ENCODE measurements at places on chromosomes 3 and 15.

- no peak for DNase-seq
These were observed 38.6 kb downstream of the DCUN1D1 start for GRCh38 chr3:182941719-182942118.

- no peak for DNase-seq
These were observed 18.5 kb downstream of the RAB6B start for GRCh38 chr3:133877221-133877620.

GRCh38 chr3:106740116-106740515 lies 637.1 kb upstream of the CCDC54 start:
- no peak for DNase-seq

- no peak for DNase-seq
These were observed 55.2 kb downstream of the MCTP2 start for GRCh38 chr15:94286583-94286982.

DNA sequence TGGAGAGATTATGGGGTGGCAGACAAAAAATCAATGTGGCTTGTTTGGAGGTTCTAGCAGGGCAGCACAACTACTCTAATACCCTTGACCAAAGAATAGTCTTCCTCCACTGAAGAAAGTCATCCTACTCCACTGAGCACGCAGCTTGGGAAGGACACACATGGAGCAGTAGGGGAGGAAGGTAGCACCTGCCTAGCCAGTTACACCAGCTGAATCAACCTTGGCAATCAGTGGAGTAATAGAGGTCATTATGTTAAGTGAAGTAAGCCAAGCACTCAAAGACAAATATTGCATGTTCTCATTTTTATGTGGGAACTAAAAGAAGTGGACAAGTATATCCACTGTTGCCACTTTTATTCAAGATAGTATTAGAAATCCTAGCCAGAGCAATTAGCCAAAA lies 555.8 kb upstream of the ALCAM start:
- no peak for DNase-seq

DNA sequence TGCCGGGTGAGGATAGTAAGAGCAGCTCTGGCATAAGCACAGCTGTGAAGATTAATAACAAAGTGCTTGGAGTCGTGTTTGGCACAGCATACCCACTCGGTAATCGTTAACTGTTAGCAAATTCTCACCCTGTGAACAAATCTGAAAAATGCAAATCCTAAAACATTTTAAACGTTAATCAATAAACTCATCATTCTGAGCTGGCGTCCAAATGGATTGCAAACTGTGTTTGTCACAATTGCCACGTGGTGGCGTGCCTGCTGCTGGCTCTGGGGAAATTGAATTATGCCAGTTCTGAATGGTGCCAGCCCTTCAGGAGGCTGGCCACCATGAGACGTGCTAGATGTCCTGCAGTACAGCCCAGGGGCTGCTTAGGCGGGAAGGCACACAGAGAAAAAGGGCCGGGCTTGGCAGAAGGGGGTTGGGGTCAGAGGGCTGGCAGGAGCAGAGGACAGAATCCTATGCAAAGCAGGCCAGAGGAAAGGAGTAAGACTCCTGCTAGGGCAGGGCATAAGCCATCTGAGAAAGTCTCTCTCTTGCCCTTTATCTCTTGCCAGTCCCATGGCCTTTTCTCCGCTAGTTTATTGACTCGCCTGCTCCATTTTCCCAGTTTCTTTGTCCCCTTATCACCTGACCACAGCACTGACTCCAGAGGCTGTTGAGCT lies 22.1 kb upstream of the POLG start:
- no peak for DNase-seq

DNA sequence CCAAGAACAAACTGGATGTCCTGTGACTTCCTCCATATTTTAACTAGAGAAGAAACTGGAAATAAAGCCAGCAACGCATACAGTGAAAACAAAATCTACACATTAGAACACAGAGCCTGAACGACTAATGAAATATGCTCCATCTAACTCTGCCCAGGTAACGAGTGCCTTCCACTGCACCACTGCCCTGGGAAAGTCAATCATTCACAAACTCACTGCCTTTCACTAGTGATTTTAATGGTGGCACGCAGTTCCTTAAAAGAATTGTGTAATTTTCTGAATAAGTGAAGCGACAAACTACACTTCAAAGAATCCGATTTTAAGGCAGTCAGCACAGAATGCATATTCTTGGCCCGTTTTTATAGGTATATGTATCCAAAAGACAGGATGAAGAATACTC lies 416.0 kb downstream of the SHQ1 start:
- no peak for DNase-seq

- no peak for DNase-seq
These were observed 144.6 kb downstream of the LPP start for GRCh38 chr3:188298585-188298984.

- DNase-seq, result no peak
These were observed 401 bp downstream of the RAMAC start for GRCh38 chr15:82986442-82986780.

- no peak for DNase-seq
These were observed 469.8 kb downstream of the ZPLD1 start for GRCh38 chr3:102904629-102905028.

DNA sequence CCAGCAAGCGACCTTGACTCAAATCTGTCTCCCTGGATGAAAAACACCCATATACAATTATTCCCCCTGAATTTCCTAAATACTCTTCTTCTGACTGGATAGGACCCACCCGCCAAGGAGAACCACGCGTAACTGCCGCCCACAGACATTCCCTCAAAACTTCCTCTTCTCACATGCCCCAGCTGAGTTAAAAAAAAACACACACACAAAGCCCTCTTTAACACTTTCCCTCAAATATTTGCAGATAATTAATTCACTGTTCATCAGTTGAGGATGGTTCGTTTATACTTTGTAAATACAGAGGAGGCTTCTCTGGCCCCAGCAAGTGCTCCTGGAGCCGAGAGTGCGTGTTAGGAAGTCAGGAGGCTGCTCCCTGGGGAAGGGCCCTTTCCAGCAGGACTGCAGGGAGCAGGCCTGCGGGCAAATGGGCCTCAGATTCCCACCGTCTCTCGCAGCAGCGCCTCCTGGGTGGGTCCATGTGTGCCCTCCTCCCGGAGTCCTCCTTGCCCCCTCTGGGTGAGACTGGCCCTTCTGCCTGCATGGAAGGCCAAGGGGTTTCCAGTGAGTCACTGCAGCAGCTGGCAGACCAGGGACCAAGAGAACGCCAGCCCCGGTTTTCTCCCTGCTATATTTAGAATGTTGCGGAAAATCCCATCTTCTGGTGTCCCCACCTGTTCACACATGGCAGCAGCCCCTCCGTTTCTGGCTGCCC lies 46.8 kb downstream of the MGLL start:
- no peak for DNase-seq

DNA sequence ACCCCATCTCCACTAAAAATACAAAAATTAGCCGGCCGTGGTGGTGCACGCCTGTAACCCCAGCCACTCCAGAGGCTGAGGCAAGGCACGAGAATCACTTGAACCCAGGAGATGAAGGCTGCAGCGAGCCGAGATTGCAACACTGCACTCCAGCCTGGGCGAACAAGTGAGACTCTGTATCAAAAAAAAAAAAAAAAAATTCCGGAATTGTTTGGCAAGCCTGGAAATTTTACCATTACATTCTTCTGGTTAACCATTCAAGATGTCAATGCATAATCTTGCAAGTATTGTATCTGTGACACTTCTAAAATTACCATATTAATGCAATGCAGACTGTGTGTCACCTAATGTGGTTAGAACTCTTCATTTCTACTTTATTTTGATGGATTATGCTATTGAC lies 67.0 kb downstream of the CSNK1G1 start:
- DNase-seq, result no peak

DNA sequence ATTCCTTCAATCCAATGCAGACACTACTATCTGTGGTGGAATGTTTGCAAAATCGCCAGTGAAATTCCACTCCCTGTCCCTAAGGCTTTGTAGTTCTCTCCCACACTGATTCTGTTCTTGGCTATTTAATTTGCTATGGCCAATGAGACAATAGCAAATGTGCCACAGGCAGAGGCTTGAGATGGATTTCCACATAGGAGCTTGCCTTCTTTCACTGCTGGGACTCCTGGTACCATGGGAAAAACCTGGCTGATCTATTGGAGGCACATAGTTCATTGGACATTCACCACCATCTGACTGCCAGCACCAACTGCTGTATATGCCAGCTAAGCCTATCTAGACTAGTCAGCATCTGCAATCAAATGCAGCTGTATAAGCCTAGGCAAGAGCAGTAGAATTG lies 103.8 kb downstream of the NR1D2 start:
- no peak for DNase-seq

DNA sequence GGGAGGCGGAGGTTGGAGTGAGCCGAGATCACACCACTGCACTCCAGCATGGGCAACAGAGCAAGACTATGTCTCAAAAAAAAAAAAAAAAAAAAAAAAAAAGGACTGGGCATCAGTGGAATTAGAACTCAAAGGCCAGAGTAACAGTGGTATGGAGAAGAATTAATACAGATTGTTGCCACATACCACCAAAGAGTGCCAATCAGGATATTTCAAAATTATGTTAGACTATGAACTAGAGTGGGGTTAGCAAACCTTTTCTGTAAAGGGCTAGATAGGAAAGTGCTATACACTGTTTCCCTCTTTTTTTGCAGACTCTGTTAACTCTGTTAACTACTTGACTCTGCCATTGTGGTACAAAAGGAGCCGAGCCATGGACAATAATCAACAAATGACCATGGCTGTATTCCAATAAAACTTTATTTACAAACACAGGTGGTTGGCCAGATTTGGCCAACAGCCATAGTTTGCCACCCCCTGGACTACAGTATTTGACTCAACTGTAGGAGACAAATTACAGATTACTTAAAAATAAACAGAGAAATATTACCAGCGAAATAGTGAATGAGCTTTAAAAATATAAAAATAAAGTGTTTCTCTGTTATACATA lies 28.6 kb downstream of the DPH3 start:
- no peak for DNase-seq

DNA sequence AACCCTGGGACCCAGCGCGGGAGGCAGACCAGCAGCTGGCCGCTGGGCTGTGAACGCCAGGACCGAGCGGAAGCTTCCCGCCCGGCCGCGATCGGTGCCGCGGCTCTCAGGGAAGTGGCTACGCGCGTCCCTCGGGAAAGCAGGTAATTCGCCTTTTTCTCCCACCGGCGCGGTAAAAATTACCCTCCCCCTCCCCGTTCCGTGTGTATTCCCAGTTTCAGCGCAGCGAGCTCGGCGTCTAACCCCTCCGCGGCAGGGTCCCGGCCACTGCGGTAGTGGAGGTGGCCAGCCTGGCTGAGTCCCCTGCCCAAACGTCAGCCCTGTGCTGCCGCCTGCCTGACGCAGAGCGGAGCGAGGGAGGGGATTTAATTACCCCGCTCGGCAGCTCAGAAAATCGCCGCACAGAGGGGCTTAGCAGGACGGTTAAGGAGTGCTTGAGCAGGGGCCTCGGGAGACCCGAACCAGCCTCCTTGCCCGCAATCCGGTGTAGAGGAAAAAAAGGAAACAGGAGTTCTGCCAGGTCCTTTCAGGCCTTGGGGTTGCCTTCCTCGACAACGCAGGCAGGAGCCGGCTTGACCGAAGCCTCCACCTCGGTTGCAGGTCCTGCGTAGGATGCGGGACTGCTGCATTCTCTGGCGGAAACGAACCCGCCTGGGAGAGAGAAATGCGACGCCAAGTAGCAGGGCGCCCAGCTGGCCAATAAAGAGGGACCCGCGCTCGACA lies 2.9 kb downstream of the GATA2 start:
- peak; percentile 39 for DNase-seq

DNA sequence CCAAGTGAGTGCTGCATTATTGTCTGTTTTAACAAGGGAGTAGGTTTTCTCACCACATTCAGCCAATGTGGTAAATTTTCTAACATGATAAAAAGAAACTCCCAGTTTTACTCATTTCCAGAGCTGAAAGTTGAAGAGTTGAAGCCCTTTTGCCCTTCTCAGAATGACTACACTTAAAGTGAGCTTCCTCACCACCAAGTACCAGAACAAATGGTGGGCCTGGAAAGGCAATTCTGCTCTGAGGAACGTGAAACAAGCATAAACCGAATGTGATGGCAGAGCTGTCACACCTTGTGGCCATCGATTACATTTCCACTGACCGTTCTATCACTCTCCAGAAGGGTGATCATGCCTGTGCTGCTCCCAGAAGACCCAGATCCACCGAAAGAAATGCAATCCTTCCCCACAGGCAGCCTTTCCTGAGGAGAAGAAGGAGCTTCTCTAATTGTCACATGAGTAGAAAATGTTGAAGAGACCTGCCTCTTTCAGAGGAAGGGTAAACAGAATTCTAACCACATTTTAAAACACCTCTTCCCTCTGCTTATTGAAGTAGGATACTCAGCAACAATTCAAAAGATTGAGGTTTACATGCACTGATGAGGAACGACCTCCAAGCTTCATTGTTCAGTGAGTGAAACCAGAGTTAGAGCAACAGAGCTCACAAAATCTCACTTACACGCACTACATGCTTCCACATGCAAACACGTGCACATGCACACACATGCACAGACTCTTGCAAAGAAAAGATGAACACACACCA lies 21.4 kb upstream of the CCR9 start:
- DNase-seq, result peak; percentile 66

DNA sequence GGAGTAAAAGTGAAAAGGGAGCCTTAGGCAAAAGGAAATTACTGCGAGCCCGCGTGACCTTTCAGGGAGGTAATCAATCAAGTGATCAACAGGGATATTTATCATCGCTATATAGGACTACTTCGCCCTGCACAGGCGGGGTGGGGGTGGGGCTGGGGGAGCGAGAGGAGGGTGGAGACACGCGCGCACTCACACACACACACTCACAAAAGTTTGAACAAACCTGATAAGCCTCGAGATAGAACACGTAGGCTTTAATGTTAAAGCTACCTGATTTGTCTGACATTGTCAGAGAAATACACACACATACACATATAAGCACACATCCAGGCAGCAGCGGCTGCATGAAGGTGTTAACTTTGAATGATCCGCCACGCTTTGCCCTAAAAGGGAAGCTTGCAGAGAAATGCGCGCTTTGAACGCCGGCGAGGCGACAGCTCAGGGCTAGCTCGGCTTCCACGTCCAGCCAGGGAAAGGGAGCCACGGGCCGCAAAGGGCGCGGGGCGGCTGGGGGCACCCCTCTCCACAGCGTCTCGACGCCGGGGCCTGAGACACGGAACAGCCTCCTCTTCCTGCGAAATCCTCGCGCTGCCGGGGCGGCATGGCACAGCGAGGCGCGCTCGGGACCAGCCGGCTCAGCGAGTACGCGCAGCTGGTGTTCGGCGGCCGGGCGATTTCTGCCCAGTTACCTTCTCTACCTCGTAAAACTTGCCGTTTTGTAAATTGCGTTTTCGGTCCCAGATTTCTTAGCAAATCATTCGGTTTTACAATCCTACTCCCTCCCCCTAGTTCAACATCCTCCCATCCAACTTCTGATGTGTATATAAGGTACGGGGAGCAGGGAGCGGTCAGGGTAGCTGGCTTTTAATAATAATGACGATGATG lies 4.8 kb upstream of the MECOM start:
- no peak for DNase-seq
